WTC11 (cell line): ENCODE measurements at places on chromosomes 2 and 18. TPM values are rescaled to one million over a fixed set of nuclear protein-coding genes. Genes with fewer than 3 reads are reported as not detected.

DNA sequence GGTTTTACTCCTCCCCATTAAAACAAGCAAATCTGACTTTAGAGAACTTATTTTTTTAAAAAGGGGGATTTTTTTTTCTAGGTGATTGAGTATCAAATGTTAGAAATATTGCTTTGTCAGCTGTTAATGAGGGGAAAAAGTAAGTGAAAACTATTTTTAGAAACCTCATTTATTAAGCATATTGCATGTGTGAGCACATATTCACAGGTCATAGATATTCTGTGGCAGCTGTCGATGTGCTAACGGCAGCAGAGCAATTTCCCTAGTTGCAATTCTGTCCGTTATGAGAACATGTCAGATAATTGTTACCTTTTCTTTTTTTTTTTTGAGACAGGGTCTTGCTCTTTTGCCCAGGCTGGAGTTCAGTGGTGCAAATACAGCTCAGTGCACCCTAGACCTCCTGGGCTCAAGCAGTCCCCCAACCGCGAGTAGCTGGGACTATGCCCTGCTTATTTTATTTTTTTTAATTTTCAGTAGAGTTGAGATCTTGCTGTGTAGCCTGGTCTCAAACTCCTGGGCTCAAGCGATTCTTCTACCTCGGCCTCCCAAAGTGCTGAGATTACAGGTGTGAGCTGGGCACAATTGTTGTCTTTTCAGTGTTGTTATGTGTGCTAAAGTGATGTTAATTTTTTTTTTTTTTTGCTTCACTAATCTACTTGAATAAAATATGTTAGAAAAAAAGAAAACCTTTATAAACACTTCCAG, 69.8 kb downstream of the MTA3 start:
- DNase-seq, result no peak

- no peak for DNase-seq
Measured at GRCh38 chr2:128867936-128868636, 549.4 kb upstream of the HS6ST1 start.

DNA sequence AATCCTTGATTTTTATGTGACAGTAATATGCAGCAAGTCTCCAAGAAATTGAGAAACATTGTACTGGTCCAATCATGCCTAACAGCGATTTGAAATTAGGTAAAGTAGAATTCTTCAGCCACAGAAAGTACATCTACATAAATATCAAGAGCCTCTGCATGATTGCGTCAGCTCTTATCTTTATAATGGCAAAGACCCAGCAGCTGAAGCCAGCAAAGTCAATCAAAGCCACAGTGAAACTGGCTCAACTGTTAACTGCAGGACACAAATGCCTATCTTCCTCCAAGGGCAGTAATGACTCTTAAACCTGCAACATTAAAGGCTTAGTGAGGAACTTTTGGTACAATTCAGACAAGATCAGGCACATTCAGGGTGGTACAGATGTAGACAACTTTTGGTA, 102.5 kb downstream of the BARD1 start:
- DNase-seq, result no peak

Gene CAVIN2
- total RNA-seq, result 0.14 to 0.28 TPM (median 0.27 TPM) in 3 replicates

GRCh38 chr2:69576880-69577279, 66.7 kb downstream of the AAK1 start:
- DNase-seq, result no peak
